ENCODE measurements at places on chromosomes 12 and 14. TPM values are rescaled to one million over a fixed set of nuclear protein-coding genes. Genes with fewer than 3 reads are reported as not detected.

- peak; percentile 69 for DNase-seq
These were observed 15.2 kb upstream of the CCT2 start for GRCh38 chr12:69570000-69570516.

GRCh38 chr14:22721213-22721612 is 45.3 kb upstream of the OXA1L start:
- DNase-seq: peak; percentile 46

The TMPRSS12 gene
- total RNA-seq: not detected

GRCh38 chr14:51575349-51576116 is 76.2 kb upstream of the FRMD6 start:
- no peak for DNase-seq

DNA sequence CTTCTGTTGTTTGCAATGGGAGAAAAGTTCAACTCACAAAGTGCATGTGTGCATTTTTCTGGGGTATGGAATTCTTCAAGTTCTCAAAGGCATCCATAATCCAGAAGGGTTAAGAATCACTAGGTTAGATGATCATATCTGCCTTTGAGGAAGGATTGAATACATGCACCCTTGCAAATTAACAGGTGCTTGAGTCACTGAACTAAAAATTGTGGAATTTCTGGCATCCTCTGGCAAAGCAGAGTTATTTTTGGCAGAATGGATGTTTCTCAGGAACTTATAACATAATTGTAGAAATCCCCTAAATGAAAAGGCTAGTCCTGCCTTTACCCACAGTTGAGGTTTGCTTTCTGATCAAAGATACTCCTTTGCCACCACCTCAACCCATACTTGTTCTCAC is 136.5 kb upstream of the DYRK2 start:
- no peak for DNase-seq

- no peak for DNase-seq
These were observed 7.4 kb upstream of the OR10P1 start for GRCh38 chr12:55629058-55629841.

- no peak for DNase-seq
These were observed 24.0 kb downstream of the PRDM4 start for GRCh38 chr12:107736914-107737313.

The RD3L gene
- not detected for total RNA-seq

The PLEKHH1 gene
- total RNA-seq: 1.1 TPM

- peak; percentile 88 for DNase-seq
These were observed 15.9 kb downstream of the GOLGA3 start for GRCh38 chr12:132812631-132813305.

- DNase-seq: no peak
These were observed 7.4 kb upstream of the OR6J1 start for GRCh38 chr14:22651586-22651985.

The GPD1 gene
- under 0.01 TPM for total RNA-seq

DNA sequence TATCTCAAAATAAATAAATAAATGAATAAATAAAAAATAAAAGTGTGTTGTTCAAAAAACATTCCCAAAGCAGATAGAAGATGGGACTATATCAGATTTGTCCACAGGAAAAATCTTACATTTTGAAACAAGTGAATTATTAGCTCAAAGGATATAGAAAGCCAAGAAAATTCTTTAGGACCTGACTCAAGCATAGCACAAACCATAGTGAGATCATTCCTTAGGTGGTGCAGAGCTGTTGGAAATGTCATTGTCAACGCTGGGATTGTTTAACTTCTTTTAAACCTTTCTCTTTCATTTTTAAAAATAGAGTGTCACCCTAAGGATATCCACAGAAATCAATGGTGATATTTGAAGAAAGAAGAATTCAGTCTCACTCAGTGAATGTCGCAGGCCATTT is 43.5 kb downstream of the DRAM1 start:
- no peak for DNase-seq

DNA sequence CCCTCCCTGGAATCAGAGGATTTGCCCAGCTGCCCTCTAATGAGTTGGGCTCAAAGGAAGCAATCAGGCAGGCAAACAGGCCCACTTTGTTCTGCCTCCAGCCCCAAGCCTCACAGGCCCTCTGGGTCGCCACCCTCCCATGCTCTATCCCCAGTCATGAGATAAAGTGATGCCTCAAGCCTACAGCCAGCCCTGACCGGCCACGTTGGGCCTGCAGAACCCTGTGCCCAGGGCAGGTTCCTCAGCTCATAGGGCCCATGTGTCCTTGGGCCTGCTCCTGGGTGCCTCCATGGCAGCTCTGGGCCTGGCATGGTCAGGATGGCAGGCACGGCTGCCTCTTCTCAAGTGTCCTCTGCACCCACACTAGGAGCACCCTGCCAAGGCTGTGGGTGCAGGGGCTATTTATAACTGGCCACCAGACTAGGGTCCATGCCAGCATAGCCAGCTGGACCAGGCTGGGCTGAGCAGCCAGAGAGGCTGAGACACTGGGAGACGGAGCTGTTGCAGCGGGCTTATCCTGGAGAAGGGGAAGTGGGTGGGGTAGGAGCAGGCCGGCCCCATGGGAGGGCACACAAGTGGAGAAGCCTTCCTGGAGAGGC is 20.2 kb downstream of the HDAC7 start:
- peak; percentile 97 for DNase-seq

DNA sequence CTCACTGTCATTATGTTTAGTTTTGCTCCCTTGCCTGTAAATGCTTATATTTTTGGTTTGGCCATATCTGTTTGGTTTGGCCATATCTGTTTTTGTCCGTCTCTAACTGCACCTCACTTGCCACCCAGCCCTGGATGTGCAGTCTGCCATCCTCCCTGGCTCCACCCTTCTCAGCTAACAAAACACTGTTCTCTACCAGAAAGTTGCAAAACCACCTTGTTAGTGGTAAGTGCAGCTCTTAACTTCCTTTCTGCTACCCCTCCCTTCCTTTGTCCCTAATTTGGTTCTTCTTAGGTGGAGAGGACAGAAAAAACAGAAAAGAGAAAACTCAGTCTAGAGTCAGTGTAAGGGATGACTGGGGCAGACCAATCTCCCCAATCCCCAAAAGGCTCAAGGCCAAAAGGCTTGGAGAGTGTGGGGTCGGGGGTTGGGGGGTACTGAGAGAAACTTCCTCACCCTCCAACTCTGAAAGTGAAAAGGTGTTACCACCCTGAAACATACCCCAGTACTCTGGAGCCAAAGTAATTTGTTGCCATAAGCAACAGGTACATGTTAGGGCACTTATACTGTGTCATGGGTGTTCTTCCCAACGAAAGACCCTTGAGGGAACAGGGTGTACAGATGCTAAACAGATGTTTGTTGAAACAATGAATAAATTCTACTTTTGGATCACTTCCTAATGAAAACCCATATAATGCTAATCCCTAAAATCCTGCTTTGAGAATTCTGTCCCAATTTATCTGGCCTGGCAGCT is 5.0 kb downstream of the BIN2 start:
- no peak for DNase-seq

The LALBA gene
- not detected for total RNA-seq

DNA sequence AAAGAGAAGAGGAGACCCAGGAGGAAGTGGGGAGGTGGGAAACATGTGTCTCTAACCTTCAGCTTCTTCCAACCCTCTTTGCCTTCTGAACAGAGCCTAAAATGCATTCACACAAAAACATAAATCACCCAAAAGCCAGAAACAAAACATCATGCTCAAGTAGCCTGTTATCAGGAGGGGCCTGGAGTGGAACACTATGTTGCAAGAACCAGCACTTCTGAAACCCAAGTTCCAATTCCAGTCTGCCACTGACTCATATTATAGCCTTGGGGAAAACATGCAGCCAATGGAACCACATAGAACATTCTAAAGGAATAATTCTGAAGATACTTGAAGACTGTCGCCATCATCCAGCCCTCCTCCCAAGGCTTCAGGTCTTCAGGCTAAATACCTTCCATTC is 169.8 kb upstream of the PLXNC1 start:
- DNase-seq: peak; percentile 71

DNA sequence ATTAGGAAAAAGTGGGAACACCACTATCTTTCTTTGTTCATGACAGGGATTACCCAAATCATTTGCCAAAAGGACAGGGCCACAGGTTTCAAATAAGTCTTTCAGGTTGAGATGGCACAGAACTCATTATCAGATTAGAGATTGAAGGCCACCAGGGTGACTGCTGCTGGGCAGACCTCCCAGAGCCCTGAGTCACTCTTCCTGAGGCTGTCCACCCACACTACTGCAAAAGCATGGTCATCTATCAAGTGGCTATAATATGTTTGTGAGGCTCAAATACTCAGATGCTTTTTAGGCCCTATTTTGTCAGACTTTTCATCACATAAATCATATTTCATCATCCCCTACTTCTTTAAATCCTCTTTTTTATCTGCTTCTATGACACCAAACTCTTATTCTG is 155.3 kb upstream of the CCDC196 start:
- DNase-seq: no peak

The ERO1A gene
- 56.8 TPM for total RNA-seq

- peak; percentile 69 for DNase-seq
These were observed 4.7 kb upstream of the DIO2 start for GRCh38 chr14:80215756-80216581.

GRCh38 chr14:72699443-72699842 is 194.5 kb downstream of the DPF3 start:
- no peak for DNase-seq

DNA sequence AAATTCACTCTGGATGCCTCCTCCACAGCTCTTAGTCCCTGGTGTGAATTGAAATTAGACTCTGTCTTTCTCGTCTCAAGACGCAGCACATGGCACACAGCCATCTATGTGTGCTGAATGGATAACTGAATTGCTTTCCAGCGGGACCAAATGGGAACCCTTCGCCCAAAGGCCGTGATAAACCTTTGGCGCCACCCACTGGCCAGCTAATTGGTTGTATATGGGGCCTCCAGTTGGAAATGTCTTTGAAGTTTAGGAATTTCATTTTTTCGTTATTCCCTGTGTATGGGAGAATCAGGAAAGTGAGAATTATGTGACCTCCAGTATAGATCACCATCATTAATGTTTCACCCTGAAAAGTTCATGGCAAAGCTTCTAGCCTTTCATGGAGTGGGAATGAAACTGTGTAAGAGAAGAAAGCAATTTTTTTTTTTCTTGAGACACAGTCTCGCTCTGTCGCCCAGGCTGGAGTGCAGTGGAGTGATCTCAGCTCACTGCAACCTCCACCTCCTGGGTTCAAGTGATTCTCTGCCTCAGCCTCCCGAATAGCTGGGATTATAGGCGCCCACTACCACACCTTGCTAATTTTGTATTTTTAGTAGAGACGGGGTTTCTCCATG is 9.8 kb upstream of the HSP90AA1 start:
- peak; percentile 94 for DNase-seq
